Activated CD4-positive, alpha-beta T cell treated with anti-CD3 and anti-CD28 coated beads, Interleukin-2, amount 50 U/mL, for 1 hour (primary cell): ENCODE measurements at places on chromosomes 13 and 19.

- DNase-seq = no peak
Measured at GRCh38 chr13:46656786-46657185, 103.8 kb downstream of the LRCH1 start.

- no peak for DNase-seq
Measured at GRCh38 chr19:31264041-31264778, 85.0 kb downstream of the TSHZ3 start.

GRCh38 chr19:16405091-16405490 lies 66.7 kb downstream of the EPS15L1 start:
- DNase-seq = no peak

GRCh38 chr19:31658993-31659896 lies 310.0 kb upstream of the TSHZ3 start:
- DNase-seq = no peak

DNA sequence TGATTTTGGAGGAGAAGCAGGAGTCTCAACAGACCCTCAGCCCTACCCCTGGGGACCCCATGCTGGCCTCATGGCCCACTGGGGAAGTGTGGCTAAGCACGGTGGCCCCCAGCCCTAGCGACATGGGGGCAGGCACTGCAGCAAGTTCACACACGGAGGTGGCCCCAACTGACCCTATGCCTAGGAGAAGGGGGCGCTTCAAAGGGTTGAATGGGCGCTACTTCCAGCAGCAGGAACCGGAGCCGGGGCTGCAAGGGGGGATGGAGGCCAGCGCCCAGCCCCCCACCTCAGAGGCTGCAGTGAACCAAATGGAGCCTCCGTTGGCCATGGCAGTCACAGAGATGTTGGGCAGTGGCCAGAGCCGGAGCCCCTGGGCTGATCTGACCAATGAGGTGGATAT lies 14.9 kb downstream of the NCAN start:
- DNase-seq = no peak

DNA sequence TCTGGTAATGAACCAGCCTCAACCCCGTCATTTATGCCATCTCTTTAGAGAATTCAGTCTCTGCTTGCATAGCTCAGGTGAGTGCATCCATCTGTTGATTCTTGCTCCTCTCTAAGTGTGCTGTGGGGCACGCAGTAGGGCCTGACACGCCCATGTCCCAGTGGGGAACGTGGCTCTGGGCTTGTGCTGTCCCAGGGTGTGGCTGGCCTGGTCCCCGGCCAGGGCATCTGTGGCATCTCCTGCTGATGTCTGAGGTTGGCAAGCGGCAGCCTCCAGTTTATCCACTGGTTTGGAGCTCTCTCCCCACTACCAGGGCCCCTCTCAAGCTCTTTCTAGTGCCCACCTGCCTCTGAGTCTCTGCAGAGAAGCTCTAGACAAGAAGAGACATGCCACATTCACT lies 146.6 kb upstream of the GJB6 start:
- no peak for DNase-seq

GRCh38 chr13:87287721-87288120 lies 383.4 kb upstream of the SLITRK5 start:
- no peak for DNase-seq

DNA sequence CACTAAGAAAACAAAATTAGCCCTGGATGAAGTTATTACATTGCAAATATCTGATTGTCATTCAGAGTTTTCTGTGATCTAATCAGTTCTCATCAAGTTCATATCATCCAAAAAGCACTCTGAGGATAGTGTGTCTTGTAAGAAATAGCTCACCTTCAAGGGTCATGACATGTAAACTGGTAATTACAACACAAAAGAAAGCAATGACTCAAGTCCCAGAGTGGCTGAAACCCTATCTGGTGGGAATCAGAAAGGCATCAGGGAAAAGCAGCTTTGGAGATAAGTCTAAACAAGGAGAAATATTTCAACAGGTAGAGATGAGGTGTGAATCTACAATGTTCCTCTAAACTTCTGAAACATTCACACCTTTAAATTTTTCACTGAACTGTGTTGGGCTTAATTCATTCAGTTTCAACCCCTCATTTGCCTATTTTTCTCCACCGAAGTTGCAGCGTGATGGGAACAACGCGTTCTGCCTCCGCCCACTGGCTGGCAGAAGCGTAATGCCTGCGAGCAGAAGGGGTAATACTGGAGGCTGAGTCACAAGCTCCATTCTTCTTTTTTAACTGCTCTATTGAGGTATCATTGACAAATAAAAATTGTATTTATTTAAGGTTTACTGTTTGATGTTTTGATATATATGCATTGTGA lies 155.2 kb upstream of the IPO5 start:
- DNase-seq = no peak

GRCh38 chr19:28334419-28334818 lies 878.5 kb downstream of the UQCRFS1 start:
- no peak for DNase-seq

- DNase-seq = no peak
Measured at GRCh38 chr19:4082172-4082571, 15.5 kb upstream of the ZBTB7A start.

GRCh38 chr19:824885-825284 lies 2.8 kb upstream of the AZU1 start:
- DNase-seq = no peak

- DNase-seq = no peak
Measured at GRCh38 chr13:51416107-51416506, 36.7 kb downstream of the INTS6 start.

DNA sequence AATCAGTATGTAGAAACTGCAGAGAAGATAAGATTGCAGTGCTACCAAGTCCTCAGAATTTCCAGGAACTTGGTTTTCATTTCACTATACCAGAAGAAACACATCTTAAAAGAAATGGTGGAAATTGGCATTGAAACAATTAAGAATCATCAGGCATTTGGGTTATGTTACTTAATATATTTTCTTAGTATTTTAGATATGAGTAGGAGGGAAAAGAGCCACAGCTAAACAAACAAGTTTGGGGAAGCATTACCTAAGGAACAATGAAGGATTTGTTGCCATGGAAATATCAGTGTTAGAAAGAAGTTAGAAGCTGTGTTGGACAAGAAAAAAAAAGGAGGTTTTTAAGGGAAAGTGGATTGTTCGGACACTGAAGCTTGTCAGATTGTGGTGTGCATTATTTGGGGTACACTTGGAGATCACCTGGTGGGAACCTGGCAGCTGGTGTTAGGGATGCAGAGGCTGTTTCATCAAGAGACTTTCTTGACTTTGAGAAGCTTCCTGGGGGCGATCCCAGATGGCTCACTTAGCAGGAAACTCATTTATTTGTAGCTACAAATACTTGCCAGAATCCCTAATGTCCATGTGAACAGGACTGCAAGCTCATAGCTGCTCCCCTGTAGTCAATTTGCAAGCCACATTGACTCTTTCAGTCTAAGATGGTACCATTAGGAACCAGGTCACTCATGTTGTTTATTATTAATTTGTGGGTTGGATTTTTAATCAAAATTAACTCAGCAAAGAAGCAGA lies 246.7 kb downstream of the RFC3 start:
- DNase-seq = no peak

DNA sequence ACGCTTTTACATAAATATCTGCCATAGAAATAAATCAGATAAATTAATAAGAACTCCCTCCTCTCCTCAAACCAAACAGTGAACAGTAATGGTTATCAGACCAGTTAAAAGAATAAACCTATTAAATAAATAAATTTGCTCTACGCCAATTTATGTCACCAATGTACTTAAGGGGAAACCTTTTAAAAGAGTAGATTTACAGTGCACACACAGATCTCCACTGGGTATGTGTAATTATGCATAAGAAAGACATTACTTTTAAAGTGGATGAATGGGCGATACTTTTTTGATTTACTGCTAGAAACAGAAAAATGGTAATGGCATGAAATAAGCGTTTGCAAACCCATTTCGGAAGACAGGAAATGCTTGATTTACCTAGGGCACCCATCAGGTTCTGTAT lies 34.9 kb upstream of the C19orf12 start:
- no peak for DNase-seq

GRCh38 chr13:67228916-67229315 lies 1.2 kb downstream of the PCDH9 start:
- DNase-seq = no peak

- no peak for DNase-seq
Measured at GRCh38 chr19:16428372-16429036, 43.3 kb downstream of the EPS15L1 start.

- no peak for DNase-seq
Measured at GRCh38 chr19:18214779-18215433, 11.1 kb upstream of the RAB3A start.

DNA sequence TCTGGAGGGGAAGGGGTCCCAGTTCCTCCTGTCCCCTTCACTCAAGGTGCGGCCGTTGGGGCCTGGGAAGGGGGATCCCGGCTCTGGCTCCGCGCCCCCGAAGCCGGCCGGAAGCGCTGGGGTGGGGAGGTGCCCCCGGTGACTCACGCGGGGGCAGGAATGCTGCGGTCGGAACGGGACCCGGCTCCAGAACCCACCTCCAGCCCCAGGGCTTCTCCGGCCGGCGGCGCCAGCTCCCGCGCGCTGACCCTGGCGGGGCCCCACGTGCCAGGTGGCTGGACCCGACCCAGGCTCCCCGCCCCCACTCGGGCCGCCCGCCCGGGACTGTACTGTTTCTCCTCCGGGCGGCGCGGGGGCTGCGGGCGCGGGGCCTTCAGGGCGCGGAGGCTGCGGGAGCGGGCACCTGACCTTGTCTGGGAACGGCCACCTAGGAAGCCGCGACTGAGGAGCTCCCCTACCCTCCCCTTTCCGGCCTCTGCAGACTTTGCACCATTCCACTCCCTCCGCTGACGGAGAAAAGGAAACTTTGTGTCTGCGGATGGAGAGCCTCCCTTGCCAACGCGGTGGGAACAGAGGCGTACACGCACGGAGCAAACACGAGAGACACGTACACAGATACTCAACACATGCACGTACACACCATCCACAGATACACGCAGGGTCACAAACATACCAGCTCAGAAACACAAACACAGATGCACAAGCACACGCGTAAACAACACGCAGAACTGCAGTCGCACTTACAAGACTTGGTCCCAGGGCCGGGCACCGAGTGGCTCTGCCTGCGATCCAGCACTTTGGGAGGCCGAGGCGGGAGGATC lies 7.2 kb downstream of the AXL start:
- peak; percentile 52 for DNase-seq

GRCh38 chr19:46410205-46411087 lies 2.9 kb downstream of the CCDC8 start:
- DNase-seq = no peak

GRCh38 chr13:22405891-22406290 lies 735.0 kb downstream of the FGF9 start:
- DNase-seq = no peak
